Subcutaneous adipose tissue (tissue), 4 donors: ENCODE measurements at places on chromosomes 13 and 19. TPM values are rescaled to one million over a fixed set of nuclear protein-coding genes. Genes with fewer than 3 reads are reported as not detected.

The TEX101 gene
- total RNA-seq: not detected

The VSTM2B gene
- total RNA-seq: not detected

The C5AR1 gene
- total RNA-seq: 90.8 TPM

The PALM gene
- 57.1 TPM for total RNA-seq

The PSG11 gene
- not detected for total RNA-seq

The PLA2G4C gene
- total RNA-seq: 6.8 TPM

The LILRA2 gene
- total RNA-seq: 13.4 TPM

The C19orf47 gene
- 6.8 TPM for total RNA-seq

The CDX2 gene
- total RNA-seq: not detected

The CBY2 gene
- not detected for total RNA-seq

The NOTCH3 gene
- 27.7 TPM for total RNA-seq

The LYPD3 gene
- not detected for total RNA-seq

The FAM83E gene
- total RNA-seq: not detected

The TLE6 gene
- total RNA-seq: not detected

The ZNF99 gene
- total RNA-seq: 0.16 TPM

The DAZAP1 gene
- total RNA-seq: 38.8 TPM
